ENCODE measurements at places on chromosomes 5 and 9.
A peak's percentile ranks its signal among the peaks of the same experiment; 100 is the strongest.

DNA sequence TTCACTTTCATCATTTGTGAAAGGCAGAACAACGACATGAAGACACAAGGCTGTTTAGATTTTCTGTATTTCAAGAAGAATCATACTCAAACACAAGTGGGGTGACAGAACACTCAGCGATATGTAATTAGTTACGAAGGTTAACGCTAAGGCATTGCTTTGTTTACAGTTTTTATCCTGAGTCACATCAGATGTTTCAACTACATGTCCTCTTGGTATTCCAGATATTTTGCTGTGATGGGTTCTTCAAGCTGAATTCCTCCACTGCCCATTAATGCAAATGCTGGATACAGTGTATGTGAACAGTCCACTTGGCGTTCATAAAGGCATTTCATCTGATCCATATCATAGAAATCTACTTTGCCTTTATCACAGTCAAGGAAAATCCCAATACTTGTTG, 43.4 kb downstream of the TRIM36 start:
- DNase-seq: no peak

- peak; percentile 50 for DNase-seq
Observed at GRCh38 chr9:35490155-35490909, 421 bp downstream of the RUSC2 start.

DNA sequence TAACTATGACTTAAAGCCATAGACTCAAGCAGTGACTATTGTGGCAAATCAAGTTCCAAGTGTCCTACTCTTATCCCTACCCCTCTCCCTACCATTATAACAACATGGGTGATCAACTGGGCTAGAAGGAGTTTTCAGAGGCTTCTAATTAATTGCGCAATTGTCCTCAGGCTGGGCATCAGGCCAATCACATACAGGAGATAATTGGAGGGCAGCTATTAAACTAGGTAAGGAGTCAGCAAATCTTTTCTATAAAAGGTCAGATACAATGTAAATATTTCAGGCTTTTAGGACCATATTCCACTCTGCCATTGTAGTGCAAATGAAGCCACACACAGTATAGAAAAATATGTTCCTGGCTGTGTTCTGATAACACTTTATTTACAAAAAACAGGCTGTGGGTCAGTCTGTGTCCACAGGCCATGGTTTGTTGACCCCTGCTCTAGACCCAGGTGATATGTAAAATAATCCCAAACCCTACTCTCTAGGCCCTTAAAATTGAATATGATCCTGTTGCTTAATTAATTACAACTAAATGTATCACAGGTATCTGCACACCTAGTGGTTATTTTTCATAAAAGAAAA, 141.4 kb upstream of the PIK3R1 start:
- DNase-seq: no peak

GRCh38 chr9:13841746-13842462, 472.0 kb downstream of the NFIB start:
- no peak for DNase-seq

DNA sequence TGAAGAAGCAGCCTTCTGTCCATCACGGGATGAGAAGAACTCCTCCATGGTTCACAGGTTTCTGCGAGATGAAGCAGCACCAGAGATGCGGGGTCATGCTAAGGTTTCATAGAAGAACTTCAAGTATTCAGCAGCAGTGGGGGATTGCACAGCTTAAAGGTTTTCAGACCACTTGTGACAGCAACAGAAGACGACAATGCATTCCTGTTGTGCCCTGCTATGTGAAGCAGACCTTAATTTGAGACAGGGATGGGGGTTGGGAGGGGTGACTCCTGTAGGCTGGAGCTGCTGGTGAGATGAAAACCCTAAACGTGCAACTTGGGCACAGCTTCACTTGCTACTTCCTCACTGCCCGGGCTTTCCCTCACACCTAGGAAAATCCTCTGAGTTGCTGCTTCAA, 256.0 kb downstream of the SLIT3 start:
- DNase-seq: no peak

DNA sequence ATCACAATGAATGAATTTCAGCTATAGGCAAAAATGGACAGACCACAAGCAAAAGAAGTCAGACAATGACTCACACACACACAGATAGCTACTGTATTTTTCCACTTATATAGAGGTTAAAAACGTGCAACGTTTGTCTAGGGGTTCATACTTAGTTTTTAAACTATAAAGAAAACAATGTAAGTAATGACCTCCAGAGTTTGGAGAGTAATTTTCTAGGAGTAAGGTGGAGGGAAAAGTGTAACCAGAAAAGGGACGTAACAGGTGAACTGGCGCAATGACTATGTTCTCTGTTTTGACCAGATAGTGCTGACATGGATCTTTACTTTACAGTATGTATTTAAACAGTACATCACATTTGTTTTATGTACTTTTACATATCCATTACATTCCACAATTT, 51.1 kb downstream of the FNIP1 start:
- DNase-seq: no peak

DNA sequence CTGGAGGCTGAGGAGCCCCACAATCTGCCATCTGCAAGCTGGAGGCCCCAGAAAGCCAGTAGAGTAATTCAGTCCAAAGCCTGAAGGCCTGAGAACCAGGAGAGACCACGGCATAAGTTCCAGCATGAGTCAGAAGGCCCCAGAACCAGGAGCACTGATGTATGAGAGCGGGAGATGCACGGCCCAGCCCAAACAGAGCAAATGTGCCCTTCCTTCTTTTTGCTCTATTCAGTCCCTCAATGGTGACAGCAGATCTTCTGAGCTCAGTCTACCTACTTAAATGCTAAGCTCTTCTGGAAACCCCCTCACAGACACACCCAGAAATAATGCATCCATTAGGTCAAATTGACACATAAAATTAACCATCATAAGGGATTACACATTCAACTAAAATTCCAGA, 277.6 kb downstream of the ATPSCKMT start:
- no peak for DNase-seq

GRCh38 chr5:127959152-127959764, 124.3 kb upstream of the SLC12A2 start:
- peak; percentile 95 for DNase-seq

GRCh38 chr9:16312116-16312515, 558.4 kb downstream of the BNC2 start:
- no peak for DNase-seq

GRCh38 chr5:116530276-116530675, 44.3 kb downstream of the SEMA6A start:
- DNase-seq: no peak

GRCh38 chr5:138271281-138271680, 3.1 kb downstream of the GFRA3 start:
- DNase-seq: no peak

GRCh38 chr9:93205045-93205768, 21.3 kb downstream of the WNK2 start:
- no peak for DNase-seq

All from Caki2 (cell line).